Inflammatory macrophage treated with lipopolysaccharide for 1 hour (primary cell): ENCODE measurements at places on chromosomes 3 and 15.

- no peak for DNase-seq
These were observed 436.1 kb downstream of the TUSC7 start for GRCh38 chr3:117145677-117146076.

- DNase-seq: no peak
These were observed 38.4 kb downstream of the ABTB1 start for GRCh38 chr3:127711021-127711695.

- DNase-seq: peak; percentile 14
These were observed 62.2 kb upstream of the RGMA start for GRCh38 chr15:93150910-93151881.

DNA sequence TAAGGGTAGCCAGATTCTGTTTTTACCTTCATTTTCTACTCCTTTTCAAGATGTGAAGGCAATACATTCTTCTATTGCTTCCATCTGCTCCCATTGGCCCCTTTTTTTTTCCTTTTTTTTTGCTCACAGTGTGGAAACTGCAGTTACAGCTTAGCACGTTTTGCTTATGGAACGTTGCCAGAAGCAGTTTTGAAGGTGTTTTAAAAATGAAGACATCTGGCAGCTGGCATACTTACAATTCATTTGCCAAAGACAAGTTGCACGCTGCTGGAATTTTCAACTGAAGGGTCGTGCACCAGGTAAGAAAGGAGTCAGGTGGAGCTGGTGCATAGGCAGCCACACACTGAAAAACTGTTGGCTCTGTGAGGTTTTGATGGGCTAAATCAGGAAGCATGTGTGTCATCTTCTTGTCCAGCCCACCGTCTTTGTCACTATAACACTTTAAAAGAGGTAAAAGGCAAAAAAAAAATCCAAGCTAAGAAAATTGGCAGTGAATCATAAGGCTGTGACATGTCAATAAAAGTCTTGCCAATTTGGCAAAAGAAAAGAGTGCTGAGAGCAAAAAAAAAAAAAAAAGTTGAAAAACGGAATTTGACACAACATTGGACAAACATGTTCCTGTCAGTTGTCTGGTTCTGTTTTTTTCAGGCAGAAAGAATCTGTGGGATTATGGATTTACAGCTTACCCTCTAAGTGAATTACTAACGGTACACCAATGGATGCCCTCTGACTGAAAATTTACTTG, 225.4 kb upstream of the SOX2 start:
- no peak for DNase-seq

- no peak for DNase-seq
These were observed 94.8 kb downstream of the SLC9A9 start for GRCh38 chr3:143753456-143753855.

- peak; percentile 60 for DNase-seq
These were observed 139.0 kb downstream of the MCTP2 start for GRCh38 chr15:94370206-94370935.

- DNase-seq: no peak
These were observed 11.1 kb downstream of the STAG1 start for GRCh38 chr3:136741063-136741462.

GRCh38 chr15:75049392-75049791, 26.0 kb downstream of the PPCDC start:
- DNase-seq: no peak

DNA sequence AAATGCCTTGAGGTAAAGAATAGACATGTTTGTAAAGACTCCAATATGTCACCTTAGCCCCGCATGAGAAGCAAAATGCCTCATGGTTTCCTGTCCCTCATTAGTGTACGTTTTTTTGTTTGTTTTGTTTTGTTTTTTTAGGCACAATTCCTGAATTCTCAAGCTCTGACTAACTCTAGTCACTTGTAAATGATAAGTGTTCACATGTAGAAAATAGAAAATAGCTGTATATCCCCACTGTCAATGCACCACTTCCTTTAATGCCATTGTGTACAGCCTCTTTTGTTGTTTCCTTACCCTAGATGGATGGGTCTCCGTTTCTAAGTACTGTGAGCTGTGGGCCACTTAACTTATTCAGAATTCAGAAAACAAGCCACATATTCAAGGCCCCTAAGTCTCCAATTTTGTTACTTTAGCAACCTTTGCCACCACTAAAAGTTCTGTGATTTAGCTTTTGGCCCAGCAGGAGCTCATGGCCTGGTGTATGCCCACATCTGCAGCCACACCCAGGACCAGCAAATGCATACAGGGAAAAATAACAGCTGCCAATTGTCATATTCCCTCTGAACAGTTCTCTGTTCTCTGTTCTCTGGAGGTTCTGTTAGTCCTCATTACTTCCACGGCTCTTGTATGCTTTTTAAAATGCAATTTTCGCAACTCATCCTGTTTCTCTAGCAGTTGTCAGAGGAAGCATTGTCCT, 655.5 kb downstream of the GBE1 start:
- DNase-seq: no peak

DNA sequence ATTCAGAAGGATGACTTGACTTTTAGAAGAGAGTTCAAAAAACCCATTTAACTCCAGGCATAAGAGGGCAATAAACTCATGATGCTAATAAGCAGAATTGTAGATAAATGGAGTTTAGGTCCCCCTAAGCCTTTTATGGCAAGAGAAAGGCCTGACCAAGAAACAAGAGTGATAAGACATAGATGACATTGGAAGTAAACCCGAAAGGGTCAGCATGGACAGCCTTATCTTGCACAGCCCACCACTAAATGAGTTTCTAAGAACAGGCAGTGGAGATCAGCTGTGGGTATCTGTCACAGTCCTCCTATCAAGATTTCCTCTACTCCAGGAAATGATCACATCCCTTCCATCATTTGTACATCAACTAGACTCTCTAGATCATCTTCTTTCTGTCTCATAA, 457.9 kb upstream of the ADAMTS9 start:
- DNase-seq: no peak

DNA sequence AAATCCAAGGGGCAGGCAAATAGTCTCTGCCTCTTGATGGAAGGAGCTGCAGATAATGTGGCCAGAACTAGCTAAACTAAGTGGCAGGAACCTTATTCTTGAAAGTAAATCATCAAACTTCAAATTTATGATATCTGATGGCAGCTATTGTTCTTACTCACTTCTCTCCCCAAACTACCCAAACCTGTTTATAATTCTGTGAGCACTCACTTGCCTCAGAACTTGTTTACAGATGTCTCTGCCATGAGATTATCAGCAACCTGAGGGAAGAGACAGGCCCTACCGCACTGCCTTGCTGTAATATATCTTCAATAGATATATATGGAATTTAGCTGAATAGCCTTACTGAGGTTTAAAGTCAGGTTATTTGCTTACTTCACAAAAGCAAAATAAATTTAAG, 2.2 kb upstream of the B3GALNT1 start:
- no peak for DNase-seq

DNA sequence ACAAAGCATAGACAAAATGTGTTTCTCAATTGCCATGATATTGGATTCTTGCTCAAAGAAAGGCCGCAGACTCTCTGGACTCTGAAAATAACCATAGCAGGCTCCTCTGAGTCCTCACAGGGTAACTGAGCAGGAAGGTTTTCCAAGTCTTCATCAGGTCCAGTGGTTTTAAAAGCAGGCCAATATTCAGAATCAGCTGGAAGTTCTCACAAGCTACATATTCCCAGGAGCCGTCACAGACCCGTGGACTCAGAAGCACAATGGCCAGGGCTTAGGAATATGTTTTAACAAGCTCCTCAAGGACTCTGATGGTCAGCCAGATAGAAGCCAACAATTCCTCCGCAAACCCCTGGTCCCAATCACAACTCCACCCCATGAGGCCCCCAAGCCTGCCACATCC, 256.1 kb upstream of the ADAMTS9 start:
- DNase-seq: no peak
